ENCODE measurements at places on chromosomes 1 and 21.

DNA sequence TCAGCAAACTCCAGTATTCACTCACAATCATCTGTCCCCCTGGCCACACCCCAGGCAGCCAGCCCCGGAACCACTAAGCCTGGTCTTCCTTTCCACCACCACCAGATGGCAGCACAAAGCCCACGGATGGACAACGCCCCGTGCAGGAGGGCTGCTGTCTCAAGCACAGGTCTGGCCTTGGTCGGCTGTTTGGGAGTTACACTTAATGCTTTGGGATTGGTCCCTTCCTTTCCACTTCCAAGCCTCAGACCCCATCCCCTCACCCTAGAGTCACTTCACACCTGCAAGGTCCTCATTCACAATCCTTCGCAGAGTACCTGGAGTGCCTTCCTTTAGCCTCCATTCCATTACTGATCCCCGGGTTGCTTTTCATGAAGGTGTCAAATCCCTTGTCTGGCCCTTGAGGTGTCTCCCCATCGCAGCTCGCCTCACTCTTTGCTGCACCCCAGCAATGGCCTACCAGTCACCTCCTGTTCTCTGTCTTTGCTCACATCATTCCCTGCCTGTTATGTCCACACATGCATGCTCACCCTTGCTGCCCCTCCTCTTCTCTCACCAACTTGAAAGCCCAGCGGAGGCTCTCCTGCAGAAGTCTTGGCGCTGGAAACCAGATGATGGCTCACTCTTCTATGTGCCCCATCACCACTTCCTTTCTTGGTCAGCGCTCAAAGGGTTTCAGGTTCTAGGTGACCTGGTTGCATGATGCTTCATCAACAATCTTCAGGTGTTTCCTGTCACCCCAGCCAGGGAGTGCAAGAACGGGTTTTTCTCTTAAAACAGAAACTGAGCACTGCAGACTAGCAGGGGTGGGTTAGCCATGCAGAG, 24.9 kb upstream of the KCNA2 start:
- peak; percentile 42 for DNase-seq

DNA sequence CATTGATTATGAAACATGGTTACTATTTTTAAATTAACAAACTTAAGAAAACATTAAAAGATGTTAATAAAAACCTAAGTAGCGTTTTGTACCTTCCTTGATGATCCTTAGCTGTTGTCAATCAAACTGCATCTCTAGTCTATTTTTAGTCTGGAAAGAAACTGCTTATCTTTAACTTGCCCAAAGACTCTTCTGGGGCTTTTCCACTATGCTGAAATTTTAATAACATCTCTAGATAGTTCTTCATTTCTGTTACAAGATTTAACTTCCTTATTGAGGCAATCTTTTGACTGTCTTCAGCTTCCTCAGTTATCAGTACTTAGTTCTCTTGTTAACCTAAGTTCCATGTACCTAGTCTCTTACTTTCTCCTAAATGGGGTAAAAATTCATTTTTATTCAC, 135.9 kb upstream of the HMCN1 start:
- DNase-seq = no peak

GRCh38 chr1:194133152-194133551, 946.7 kb upstream of the B3GALT2 start:
- DNase-seq = no peak

DNA sequence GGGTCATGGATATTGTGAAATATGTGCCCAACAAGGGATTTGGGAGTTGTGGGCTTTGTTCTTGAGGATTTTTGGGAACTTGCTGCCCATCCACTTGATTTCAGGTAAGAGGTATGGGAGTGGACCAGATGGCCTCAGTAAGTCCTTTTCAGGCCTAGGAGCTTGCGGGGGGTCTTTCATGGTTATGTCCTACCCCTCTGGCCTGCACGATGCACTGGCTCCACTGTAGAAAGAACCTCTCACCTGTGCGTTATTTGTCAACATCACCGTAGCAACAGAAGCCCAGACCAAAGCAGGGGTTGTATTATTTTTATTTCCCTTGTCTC, 8.6 kb downstream of the RIIAD1 start:
- no peak for DNase-seq

DNA sequence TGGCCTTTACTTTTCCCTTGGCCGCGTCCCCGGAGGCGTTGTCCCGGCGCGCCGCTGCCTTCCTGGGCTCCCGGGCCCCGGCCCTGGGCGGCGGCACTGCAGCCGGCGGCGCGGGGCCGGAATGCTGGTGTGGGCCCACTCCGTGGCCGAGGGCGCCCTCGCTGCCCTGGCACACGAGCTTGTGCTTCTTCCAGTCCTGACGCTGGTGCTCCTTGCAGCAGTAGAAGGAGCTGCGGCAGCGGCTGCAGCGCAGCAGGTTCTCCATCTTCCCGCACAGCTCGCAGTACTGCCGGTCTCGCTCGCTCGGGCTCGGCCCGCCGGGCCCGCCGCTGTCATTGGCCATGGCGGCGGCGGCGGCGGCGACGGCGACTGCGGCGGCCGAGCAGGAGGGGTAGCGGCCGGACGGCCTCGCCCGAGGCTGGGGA, 529 bp downstream of the EGLN1 start:
- DNase-seq = no peak

GRCh38 chr1:44101328-44101727, 17.3 kb upstream of the KLF17 start:
- no peak for DNase-seq

- DNase-seq = no peak
These were observed 693 bp downstream of the SRSF10 start for GRCh38 chr1:23979387-23979880.

DNA sequence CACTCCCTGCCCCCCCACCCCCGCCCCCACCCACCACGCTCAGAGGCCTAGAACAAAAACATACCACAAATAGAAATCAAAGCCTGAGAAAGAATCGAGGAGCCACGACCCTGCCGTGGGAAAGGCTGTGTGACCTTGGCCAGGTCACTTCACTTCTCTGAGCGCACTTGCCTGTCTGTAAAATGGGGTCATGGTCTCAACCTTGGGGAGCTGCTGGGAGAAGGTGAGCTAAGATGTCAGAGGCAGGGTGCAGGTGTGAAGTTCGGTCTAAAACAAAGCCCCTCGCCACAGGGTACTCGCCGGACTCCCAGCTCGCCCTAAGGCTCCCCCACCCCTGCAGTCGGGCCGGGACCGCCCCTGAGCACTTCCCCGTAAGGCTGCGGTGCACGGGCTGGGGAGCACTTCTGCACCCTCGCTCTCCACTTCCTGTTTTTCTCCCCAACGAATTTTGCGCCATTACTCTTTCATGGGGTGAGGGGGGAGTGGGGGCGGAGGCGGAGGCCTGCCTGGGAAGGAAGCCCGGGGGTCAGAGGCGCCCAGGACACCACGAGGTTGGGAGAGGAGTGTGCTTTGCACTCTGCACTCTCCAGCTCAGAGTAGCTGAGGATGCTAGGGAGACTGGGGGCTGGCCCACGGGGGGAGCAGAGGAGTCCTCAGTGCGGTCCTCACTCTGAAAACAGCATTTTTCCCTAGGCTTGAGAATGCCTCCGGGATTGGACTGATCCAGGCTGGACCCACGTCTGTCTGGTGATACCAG, 21.9 kb upstream of the PIK3CD start:
- DNase-seq = no peak

DNA sequence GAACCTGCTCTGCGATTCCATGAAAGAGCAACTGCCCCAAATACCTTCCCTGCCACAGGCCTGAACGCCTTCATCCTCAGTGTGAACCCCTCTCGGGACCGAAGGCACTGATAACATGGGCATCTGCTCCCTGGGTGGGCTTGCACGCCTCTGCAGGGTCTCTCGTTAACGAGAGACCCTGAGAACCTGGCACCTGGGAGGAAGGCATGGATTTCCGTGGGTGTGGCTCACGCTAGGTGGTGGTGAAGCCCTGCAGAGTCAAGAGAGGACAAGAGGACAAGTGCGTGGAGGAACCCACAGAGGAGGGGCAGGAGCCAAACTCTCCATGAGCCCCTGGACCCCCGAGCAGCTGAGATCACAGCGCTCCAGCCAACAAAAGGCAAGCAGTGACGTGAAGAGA, 26.8 kb upstream of the COL6A2 start:
- no peak for DNase-seq

GRCh38 chr1:64474133-64474532, 4.2 kb downstream of the CACHD1 start:
- no peak for DNase-seq

GRCh38 chr21:45963232-45963570, 18.4 kb upstream of the COL6A1 start:
- no peak for DNase-seq

DNA sequence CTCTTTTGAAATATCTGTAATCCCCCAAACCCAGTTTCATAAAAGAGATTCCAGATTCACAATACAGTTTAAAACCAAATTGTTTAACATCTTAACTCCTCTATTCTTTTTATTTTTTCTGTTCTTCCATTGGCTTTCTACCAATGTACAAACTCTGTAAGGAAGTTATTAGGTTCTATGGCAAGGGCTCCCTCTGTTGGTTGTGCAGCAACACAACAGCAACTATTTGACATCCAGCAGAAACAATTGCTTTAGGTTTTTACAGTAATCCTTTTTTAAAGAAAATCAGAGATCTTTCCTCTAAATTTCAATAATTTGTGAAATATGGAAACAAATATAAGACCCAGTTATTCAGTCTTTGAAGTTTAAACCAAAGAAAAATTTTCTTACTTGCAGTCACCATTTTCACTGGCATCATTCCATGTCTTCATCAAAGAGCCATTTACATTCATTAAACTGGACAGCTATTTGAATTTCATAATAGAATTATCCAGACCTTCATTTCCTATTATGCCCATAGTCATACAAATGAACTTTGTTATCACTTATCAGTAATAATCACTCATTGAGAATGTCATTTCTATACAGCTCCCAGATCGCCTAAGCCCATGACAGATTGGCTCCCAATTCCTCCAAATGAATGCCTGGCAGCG, 46.5 kb upstream of the RNF11 start:
- DNase-seq = peak; percentile 58

DNA sequence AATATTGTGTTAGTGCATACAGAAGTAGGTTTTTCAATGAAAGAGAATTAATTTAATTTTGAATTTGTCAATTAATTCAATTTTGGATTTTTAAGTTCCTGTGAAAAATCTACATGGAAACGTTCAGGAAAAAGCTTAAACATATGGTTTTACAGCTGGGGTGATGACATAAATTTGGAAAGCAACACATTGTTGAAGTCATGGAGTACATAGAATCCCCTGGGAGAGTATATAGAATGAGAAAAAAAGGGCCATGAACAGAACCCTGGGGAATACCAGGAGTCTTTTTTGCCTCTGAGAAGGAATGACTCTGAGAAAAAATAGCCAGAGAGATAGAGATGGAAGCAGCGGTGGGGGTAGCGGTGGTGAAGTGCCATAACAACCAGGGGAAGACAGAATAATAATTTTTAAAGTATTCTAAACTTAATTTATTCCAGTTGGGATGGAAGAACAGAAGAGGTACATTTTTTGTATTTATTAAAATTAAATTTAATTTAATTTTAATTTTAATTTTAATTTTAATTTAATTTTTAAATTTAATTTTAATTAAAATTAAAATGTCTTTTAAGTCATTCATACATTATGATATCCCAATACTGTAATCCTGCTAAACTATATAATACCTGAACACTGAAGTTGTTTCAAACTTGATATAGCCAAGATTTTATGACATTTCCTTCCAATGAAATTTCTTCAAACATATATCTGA, 48.9 kb downstream of the NME7 start:
- DNase-seq = no peak

DNA sequence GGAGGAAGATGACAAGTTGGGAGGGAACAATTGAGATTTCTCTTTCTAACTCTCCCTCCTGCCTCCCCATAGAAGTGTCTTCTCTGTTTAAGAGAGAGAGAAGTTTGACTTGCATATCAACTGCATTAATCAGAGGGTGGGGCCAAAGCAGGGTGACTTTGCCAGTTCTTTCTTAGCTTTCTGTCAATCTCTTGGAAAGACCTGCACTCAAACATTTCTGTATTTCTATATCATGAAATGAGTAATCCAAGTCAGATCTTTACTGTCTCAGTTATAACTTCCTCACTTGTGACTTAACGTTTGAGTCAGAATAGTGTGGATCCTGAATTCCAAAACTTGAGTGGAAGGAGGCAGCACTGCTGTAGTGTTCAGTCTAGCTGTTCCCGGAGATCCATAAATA, 180.8 kb upstream of the KCNK2 start:
- no peak for DNase-seq

DNA sequence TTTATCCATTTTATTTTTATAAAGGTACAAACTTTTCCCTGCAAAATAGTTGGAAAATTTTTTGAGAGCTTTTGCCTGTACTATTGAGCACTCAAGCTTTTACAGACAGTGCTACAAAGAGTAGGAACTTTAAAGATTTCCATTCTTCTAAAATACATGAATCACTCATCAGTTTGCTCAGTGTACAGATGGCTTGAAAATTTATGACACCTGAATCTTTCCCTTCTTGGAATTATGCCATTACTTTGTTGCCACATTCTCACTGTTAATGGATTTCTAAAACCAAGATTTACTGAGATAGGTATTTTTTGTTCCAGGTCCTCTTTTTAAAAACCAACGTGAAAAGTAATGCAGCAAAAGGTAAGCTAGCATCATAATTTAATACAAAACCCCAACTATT, 76.0 kb downstream of the GPATCH2 start:
- DNase-seq = no peak

DNA sequence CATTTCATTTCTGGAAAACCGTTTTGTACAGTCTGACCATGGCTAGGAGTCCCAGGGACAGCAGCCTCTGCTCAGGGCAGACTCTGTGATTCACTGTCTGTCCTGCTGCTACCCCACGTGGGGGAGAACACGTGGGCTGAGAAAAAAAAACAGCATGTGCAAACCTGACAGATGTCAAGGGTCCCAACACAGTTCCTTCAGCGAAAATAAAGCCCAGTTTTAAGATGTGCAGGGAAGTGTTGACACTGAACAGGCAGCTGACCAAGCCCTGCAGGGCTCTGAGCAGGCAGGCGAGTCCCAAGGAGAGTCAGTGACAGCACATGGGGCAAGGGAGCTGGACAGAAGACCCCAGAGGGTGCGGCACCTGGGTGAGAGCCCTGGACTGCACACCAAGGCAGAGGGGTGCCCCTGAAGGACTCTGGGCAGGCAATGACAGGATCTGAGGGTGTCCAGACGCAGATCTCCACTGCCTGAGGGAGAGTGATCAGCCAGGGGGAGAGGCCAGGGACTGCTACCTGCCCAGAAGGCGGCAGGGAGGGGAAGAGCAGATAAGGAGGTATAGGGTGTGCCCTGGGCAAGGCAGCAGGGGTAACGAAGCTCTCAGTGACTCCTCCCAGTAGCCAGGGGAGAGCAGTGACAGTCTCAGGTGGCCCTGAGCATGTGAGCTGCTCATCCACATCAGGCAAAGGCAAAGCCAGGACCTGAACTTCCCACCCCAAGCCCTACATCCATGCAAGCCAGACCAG, 5.1 kb upstream of the SPATC1L start:
- no peak for DNase-seq

DNA sequence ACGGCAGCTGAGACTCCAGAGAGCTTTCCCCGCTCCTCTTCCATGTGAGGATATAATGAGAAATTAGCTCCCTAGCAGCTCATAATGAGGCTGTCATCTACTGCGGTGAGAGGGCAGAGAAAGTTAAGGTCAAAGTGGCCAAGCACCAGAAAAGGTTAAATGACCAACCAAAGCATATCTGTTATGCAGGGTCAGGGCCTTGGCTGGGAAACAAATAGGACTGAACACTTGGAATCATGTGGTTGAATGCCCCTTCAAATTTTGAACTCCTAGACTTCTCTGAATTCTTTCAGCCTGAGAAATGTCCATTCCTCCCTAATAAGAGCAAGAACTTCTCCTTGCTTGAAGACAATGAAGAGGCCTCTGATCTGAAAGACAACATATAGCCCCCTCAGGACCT, 115.9 kb downstream of the TM2D1 start:
- no peak for DNase-seq

- peak; percentile 65 for DNase-seq
These were observed 20.2 kb downstream of the PEX14 start for GRCh38 chr1:10494754-10495474.

- DNase-seq = no peak
These were observed 43.6 kb downstream of the C21orf91 start for GRCh38 chr21:17775431-17776126.
